ENCODE measurements at places on chromosomes 11 and 22.

DNA sequence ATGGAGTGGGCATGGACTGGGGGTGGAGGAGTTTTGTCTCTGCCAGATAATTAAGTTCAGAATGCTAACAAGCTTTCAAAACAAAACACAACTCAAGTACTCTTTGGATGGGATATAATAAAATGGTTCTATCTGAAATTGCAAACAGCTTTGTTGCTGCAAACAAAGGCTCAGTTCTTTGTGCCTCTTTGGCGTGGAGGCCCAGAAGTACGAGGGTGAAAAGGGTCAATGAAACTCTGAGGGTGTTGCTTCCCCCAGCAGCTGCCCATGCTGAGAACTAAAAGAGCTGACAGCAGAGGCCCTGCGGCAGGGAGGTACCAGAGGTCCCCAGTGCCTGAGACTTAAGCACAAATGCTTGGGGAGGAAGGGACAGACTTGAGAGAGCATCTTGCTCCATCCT lies 26.5 kb upstream of the IGSF22 start:
- DNase-seq: no peak

DNA sequence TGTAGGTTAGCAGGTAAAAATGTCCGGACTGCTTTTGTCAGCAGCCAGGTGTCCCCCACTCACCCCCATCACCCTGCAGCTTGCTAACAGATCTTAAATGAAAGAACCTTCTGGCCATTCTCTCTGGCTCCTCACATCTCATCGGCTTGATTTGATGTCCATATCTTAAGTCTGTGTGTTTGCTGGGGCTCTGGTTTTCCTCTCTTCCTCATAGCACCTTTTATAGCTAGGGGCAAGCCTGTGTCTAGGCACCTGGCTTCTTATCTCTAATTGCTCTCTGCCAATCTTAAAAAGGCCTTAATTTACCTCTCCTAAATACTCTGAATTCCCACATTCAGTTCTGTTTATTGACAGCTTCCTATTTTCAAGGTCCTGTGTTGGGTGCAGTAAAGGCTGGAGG lies 72.0 kb downstream of the ARHGAP42 start:
- DNase-seq: no peak

DNA sequence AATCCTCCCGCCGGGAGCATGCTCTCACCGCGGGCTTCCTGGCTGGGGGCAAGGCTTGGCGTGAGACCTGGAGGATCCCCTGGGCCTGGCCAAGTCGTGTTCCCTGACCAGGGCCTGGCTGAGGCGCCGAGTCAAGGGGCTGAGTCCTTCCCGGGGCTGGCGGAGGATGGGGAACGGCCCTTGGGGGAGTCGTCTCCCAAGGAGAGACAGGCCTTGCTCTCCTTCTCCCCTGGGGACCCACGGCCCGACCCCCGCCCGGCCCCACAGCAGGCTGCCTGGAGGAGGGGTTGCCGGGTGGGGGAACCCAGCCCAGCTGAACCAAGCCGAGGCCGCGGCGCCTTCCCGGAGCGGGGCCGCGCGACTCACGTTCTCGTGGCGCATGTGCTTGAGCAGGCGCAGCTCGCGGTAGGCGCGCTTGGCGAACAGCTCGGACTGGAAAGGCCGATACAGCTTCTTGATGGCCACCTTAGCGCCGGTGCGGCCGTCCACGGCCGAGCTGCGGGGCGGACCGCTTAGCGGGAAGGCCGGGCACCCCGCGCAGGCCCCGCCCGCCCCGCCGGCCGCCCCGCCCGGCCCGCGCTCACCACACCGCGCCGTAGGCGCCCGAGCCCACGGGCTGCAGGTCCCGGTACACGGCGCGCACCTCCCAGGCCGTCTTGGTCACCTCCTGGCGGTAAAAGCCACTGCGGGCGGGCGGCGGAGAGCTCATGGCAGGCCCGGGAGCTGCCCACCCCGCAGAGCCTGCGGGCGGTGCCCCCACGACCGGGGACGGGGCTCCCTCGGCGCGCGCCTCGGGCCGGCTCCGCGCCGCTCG lies 475 bp downstream of the MAPK12 start:
- peak; percentile 86 for DNase-seq

DNA sequence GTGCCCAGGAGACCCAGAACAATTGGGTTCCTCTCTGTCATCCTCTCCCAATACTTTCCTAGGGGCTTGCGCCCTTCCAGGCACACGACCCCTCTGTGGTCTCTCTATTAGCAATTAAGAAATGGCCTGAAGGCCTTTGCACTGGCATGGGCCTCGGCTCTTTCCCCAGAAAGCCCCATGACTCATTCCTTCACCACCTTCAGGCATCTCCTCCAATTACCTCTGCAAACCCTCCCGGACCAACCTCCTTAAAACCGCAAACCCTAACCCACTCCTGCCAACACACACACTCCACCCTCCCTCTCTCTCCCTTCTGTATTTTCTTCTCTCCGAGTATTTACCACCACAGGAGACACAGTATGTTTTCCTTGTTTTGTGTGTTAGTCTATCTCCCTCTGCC lies 36.7 kb downstream of the LARGE1 start:
- DNase-seq: peak; percentile 81

DNA sequence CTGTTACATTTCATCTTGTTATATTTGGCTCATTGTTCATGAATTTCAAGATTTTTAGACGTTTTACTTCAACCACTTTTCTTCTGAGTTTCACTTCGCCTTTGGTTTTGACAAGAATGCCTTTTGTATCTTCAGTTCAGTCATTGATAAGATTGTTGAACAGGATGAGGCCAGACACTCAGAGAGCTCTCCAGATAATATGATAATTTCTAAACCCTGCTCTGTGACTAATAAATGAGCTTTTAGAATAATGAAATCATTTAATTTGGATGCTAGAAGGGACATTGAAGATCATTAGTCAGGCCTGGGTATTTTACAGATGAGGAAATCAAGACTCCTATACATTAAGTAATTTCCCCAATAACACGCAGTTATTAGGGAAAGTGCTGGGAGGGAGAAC lies 37.2 kb upstream of the GRAMD1B start:
- no peak for DNase-seq

DNA sequence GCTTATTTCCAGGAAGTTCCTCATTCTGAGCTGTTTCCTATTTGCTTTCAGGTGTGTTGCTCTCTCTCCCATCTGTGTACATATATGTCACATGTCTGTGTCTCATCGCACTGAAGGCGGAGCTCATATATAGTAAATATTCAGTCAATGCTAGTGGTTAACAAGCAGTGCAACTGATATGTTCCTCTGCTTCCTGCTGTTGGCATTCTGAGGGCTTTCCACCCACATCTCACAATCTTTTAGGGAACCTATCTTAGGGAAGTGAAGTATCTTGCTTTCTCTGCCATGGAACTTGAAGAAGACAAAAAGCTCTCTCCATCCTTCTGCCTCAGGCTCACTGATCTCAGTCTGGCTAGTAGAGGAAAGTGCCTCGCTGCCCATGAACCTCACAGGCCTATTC lies 139.8 kb downstream of the TTC17 start:
- DNase-seq: no peak

DNA sequence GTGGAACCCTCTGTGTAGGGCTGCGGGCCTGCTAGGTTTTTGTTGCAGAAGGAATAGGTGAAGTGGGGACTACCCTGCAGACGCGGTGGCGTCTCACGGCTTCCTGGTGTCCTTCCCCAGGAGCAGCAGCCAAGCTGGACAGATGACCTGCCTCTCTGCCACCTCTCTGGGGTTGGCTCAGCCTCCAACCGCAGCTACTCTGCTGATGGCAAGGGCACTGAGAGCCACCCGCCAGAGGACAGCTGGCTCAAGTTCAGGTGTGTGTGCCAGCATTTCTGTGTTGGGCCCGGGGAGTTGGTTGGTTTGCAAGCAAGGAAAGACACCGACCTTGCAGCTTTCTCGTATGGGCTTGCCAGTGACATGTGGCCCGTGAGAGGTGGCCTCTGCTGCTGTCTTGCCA lies 15.3 kb downstream of the TAB1 start:
- DNase-seq: no peak

DNA sequence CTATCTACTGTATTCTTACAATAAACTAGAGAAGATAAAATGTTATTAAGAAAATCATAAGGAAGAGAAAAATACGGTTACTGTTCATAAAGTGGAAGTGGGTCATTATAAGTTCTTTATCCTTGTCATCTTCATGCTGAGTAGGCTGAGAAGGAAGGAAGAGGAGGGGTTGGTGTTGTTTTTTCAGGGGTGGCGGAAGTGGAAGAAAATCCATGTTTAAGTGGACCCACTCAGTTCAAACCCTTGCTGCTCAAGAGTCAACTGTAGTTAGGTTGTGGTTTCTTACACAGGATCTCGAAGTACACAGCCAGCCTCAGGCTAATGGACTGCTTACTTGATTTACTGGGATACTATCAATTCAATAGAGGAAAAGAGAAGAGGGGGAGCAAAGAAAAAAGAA lies 63.1 kb downstream of the PIWIL4 start:
- no peak for DNase-seq

DNA sequence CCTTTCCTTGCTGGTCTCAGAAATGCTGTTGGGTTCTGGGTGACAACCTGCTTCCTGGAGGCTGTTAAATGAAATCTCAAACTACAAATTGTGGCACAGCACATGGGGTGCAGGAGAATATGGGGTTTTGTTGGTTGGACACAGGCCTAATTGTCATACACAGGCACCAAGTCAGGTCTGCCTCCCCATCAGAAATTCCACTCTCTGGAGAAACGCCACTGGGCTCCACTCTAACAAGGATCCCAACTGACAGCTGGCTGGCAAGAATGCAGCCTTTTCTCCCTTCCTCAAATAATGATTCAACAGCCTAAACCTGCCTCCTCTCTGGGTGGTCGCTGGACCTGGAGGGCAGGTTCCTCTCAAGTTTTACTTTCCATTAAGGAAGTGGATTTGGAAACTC lies 177.8 kb upstream of the NARS2 start:
- peak; percentile 28 for DNase-seq

- DNase-seq: peak; percentile 96
These were observed 814 bp downstream of the NPAS4 start for GRCh38 chr11:66421492-66422205.

DNA sequence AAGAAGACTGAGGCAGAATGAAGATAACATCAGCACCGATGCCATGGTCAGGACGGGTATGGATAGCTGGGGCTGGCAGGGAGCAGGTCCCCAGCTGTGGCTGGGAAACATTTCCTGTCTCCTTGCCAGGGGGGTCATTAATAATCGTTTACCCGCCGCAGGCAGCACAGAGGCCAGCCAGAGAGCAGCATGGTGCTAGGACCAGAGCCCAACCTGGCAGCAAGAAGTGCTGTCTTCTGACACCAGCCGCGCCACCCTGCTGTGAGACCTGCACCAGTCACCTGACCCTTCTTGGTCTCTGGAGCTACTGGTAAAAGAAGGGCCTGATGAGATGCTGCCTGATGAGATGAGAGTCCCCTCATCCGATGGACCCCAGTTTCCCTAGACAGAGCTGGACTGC lies 36.3 kb downstream of the PDE2A start:
- no peak for DNase-seq

DNA sequence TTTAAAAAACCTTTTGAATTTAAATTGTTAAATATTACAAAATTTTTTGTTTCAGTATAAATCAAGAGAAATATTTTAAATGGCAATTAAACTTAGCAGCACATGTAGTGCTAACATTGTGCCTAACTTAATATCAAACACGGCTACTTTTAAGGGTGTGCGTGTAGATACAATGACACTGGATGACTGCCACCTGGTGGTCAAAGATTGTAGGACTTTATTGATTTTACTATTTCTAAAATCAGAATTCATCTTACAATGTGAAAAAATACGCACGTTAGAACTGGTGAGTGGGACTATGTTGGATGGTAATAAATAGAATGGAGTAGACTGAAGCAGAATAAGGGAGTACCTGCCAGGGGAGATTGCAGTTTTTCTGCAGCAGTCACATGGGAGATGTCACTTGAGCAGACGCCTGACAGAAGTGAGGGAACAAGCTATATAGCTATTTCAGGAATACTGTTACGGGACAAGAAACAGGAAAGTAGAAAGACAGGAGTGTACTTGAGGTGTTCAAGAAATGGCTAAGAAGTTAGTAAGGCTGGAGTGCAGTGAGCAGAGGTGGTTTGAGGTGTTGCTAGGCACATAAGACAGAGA lies 52.9 kb downstream of the UVRAG start:
- peak; percentile 66 for DNase-seq

DNA sequence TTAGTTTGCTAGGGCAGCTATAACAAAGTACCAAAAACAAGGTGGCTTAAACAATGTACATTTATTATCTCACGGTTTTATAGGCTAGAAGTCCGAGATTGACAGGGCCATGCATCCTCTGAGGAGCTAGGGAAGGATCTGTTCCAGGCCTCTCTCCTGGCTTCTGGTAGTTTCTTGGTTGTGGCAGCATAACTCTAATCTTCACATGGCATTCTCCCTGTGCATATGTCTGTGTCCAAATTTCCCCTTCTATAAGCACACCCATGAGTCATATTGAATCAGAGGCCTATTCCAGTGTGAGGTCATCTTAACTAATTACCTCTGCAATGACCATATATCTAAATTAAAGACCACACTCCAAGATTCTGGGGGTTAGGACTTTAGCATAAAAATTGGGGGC lies 31.3 kb upstream of the MMP13 start:
- DNase-seq: peak; percentile 35

DNA sequence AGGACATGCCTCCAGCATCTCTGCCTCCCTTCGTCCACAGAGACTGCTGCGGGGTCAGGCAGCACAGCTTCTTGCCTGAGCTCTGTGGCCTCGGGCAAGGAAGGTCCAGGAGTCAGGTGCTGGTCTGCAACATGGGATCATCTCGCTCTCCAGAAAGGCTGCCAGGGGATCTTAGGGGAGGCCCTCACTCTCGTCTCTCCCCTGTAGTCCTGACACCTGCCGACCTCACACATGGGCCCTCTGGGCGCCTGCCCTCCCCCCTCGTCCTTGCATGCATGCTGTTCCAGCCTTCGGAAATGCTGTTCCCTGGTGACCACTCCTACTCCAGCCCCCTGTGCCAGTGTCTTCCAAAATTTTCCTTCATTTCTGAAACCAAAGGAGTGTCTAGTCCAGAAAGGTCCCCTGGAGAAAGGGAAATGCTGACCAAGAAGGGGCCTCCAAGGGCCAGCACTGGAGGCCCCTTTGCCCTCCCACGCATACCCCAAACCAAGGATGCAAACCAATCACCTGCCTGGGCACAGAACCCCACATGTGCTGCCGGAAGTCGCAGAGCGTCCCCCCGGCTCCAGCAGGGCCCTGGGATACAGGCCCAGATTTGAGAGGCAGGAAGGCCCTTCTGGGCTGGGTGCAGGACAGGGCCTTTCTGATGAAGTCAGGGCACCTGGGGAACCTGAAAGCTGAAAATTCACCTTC lies 41.0 kb downstream of the IGF2 start:
- no peak for DNase-seq

DNA sequence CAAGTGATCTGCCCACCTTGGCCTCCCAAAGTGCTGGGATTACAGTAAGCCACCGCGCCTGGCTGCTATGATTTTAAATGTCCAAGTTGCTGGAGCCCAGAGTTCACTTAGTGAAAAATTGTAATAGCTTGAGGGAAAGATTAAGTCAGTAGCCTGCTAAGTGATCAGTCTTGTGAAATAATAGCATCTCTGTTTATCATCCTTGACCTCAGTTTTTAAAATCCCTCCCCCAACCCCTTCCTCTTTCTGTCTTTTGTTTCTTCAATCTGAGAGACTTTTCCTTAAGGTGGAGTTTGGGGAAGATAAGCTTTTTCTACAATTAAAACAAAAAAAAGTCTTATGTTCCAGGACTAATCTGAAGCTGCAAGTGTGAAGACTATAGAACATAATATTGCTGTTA lies 6.4 kb downstream of the HIPK3 start:
- DNase-seq: no peak

- no peak for DNase-seq
These were observed 67.6 kb upstream of the CTSC start for GRCh38 chr11:88404932-88405710.

- no peak for DNase-seq
These were observed 111.8 kb upstream of the API5 start for GRCh38 chr11:43200031-43200430.
